DMS79 treated with DMSO at 0.1 percent for 48 hours (cell line): ENCODE measurements at places on chromosomes 5 and 9.

- DNase-seq = peak; percentile 84
These were observed 14.3 kb upstream of the MGAT1 start for GRCh38 chr5:180816608-180817534.

- no peak for DNase-seq
These were observed 115.1 kb downstream of the FEM1C start for GRCh38 chr5:115429345-115429940.

DNA sequence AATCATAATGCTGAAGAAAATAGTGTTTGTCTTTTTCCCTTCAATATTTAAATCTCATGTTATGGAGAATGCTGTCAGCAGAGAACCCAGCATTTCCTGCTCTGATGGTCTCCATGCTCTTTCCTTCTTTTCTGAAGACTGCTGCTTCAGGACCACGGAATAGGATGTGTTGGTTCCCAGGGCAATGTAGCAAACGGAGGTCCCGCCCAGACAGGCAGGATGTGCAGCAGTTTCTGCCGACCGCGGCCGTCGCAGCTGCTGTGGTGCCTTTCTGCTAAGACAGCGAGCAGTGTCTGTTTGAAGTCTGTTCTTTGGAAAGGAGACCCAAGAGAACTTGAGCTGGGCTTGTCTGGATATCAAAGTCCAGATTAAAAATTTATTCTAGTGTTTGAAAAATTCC is 654.3 kb downstream of the CCDC171 start:
- no peak for DNase-seq

DNA sequence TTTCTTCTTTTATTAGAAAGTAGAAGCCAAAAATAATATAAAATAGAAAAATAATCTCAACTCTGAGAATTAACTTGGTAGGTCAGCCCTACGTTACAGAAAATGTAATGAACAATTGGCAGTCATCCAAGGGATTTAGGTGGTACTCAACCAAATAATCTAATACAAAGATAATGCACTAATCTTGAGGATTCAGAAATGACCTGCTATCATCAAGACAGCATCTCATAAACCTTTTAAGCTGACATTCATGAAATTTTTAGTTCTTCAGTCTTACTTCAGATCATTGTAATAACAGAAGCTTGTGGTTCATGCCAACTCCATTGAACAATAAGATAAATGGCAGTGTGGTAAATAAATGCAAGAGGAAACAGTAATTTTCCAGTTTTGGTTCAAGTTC is 1058.0 kb downstream of the MAT2B start:
- DNase-seq = no peak

GRCh38 chr9:18796696-18797270 is 236.2 kb downstream of the SAXO1 start:
- DNase-seq = no peak

DNA sequence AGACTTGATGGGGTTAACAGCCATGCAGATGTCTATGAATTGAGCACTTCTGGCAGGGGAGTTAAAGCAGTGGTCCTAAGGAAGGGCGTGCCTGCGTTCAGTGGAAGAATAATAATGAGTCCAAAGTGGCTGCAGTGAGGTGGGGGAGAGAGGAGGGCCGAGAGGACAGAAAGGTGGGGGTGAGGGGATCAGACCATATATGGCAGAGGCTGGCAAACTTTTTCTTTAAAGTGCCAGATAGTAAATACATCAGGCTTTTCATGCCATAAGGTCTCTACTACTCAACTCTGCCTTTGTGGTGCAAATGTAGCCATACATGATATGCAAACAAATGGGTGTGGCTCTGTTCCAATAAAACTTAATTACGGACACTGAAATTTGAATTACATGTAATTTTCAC is 77.1 kb downstream of the STRBP start:
- no peak for DNase-seq

- no peak for DNase-seq
These were observed 12.4 kb downstream of the UBAP1 start for GRCh38 chr9:34190996-34191892.

GRCh38 chr5:68740226-68740910 is 353.4 kb upstream of the SLC30A5 start:
- peak; percentile 59 for DNase-seq

DNA sequence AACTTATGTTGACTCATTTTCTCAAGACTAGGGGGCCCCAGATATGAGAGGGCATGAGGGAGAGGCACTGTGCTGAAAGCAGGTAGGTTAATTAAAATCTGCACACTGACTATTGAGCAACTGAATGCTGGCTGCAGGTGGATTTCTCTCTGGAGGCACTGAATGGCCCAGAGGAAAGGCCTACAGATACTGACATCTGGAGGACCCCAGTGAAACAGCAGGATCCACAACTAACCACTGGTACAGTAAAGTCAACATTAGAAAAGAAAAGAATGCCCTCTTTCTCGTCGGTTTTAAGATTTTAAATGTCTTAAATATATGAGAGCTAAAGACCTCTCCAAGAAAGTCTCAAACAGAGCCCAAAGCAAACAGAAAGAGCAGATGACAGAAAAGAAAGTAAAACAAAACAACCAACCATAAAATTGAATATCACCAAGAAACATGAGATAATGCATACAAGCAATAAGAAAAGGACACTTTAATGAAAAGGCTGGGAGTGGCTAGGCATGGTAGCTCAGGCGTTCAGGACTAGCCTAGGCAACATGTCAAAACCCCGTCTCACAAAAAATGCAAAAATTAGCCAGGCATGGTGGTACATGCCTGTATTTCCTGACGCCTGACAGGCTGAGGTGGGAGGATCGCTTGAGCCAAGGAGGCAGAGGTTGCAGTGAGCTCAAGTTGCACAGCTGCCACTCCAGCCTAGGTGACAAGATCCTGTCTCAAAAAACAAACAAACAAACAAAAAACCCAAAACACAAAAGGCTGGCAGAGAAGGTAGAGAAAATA is 43.3 kb downstream of the PUM3 start:
- DNase-seq = no peak

DNA sequence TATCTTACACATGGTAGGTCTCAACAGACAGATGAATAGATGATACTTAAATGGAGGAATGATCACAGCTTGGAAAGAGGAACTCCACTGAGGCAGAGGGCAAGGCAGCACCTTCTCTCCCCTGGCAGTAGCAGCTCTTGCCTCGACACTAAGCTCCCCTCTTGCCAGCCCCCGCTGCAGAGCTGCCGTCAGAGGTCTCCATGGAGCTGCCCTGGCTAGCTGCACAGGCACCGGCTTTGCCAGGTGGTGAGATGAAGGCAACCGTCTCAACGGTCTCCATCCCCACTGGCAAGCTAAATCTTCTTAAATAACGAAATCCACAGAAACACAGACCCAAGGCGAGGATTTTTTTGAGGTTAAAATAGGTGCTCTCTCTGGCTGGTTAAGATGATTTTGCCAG is 81.2 kb downstream of the CRB2 start:
- DNase-seq = no peak

GRCh38 chr9:131476777-131477345 is 25.9 kb upstream of the POMT1 start:
- DNase-seq = no peak

DNA sequence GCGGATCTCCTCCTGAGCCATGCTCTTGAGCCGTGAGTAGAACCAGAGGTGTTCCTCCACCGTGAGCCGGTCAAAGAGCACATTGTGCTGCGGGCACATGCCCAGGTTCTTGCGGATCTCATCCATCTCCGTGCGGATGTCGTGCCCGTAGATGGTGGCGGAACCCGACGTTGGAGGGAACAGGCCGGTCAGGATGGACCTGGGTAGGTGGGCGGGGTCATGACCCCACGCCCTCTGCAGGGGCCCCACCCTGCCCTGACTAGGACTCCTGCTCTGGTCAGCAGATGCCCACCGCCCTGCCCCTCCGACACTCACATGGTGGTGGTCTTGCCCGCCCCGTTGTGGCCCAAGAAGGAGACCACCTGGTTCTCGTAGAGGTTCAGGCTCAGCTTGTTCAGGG is 12.1 kb downstream of the ABCA2 start:
- no peak for DNase-seq

DNA sequence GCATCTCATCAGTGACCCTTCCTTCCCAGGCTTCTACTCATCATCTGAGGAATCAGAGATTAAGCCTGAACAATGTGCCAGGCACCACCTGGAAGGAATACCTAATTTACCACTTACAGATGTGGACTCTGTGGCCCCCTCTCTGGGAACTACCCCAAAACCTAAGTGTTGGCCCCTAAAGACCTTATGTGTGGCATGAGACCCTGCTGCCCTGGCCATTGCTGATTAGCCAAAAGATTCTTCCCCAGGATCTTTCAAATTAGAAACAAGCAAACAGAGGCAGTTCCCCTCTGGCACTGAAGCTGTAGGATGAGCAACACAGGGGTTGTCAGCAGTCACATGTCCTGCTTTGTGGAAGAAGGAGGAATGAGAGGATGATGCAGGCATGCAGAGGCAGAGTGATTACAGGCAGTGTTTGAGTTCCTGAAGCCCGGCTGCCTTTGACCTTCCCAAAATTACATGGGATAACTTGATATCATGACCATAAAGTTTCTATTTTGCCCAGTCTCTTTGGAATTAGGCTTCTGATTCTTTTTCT is 10.6 kb downstream of the SPINK4 start:
- DNase-seq = no peak

DNA sequence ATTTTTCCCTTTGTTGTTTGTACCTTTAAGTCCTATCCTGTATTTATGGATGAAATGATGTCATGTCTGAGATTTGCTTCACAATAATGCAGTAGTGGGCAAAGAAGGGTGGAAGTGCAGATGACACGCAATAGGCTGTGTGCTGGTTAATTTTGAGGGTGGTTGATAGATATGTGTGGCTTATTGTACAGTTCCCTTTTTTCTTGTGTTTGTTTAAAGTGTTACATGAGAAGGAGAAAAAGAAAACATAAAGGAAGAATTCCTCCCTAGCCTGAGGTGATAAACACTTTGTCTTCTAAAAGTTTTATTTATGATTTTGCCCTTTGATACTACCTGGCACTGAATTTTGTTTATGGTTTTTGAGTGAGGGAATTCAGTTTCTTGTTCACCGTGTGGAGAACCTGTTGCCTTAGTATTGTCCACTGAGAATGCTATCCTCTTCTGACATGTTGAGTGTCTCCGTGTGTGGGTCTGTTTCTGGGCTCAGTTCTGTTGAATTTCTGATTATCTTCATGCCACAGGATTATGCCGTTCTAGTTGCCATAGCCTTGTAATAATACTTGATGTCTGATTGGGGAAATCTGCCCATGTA is 52.3 kb upstream of the FAM120AOS start:
- no peak for DNase-seq

DNA sequence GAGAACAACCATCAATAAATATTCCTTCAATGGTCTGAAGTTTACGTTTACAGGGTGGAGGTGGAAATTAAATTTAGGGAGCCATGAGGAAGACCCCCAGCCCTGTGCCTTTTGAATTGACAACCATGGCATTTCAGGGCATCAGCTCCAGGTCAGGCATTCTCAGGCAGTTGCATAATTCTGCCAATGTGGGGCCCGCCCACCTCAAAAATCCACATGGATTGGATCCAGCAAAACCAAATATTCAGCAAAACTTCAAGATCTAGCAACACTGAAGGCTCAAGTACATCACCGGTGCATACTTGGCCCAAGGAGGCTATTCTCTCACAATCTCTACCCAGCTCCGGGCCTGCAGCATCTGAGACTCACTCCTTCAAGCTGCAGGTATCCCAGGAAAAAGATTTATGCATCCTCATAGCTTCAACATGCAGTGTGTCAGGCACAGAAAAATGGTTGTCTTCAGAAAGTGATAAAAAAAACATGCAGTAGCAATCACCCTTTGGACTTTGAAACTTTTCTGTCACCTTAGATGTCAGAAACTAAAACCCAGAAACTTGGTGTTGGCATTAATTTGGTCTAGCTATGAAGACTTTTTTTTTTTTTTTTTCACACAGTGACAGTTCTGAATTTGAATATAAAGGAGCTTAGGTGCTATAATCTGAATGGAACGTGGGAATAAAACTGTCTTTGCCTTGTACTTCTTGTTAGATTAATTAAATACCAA is 21.4 kb upstream of the ANXA2R start:
- DNase-seq = no peak

GRCh38 chr5:150349681-150350275 is 7.7 kb upstream of the TCOF1 start:
- no peak for DNase-seq

DNA sequence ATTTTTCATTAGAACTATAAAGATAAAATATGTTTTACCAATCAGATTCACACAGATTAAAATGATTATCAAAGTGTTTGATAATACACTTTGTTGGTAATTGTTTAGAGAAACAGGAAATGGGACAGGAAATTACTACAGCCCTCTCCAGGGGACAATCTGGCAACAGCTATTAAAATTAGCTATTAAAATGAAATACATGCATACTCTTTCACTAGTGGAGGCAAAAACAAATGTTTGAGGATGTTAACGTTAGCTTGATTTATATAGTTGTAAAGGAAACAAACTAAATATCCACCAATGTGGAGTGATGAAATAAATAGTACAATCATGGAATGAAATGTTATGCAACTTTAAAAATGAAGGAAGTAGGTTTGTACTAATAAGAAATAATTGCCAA is 53.7 kb downstream of the TARS1 start:
- DNase-seq = no peak

DNA sequence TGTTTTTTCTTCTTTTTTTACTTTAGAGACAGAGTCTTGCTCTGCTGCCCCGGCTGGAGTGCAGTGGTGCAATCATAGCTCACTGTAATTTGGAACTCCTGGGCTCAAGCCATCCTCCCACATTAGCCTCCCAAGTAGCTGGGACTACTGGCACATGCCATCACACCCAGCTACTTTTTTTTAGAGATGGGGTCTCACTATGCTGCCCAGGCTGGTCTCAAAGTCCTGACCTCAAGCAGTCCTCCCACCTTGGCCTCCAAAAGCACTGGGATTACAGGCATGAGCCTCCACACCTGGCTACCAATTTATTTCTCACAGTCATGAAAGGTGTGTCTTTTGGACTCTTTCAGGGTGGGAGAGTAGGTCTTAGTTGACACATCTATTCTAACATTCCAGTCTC is 83.0 kb upstream of the FAM120A start:
- no peak for DNase-seq

DNA sequence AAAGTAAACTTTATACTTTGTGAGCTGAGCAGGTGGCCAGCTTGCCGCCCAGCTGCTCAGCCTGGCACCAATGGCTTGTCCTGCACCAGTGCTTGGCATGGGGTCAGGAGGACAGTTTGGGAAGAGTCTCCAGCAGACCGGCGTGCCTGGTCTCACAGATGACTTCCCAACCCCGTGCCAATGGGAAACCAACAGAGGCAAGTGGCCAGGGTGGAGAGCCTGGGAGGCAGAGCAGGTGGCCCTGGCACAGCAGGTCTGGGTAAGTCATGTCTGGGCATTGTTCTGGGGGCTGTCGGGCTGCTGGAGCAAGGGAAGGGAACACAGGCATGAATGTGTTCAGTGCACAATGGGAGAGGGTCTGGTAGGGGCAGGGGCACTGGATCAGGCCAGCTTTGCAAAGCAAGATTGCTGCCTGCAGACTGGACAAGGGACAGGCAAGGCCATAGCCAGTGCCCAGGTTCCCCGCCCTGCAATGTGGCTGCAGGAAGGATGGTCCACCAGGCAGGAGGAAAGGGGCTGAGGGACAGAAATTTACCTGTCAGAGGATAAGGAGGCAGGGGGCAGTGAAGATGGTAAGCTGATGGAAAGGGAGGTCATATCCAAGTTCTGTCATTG is 76.2 kb upstream of the ALDH1B1 start:
- DNase-seq = peak; percentile 38
